Activated T-helper 1 cell treated with Interleukin-2 at 50 U/mL for 16 hours (primary cell): ENCODE measurements at places on chromosomes 4 and X.

GRCh38 chr4:150950657-150951288 is 64.3 kb downstream of the LRBA start:
- no peak for DNase-seq

DNA sequence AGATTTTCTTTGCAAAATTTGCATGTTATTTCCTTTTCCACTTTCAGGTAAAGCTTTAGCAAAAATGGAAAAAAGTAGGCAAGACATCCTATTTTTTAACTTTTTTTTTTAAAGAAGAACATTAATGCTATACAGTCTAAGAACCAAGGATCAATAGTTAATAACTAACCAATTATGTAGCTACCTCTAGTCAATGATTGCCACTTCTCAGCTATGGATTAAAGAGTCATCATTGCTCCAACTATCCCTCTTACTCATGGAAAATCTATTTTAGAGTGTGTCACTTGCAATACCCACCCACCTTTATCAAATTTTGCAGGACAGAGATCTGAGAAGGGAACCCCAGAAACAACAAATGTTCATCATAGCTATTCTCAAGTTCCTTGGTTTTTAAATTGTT is 223.1 kb downstream of the ANK2 start:
- no peak for DNase-seq

- DNase-seq = no peak
Observed at GRCh38 chr4:47475411-47475810, 9.7 kb upstream of the ATP10D start.

GRCh38 chr4:147056940-147057610 is 111.4 kb upstream of the TTC29 start:
- no peak for DNase-seq

- DNase-seq = no peak
Observed at GRCh38 chr4:142743121-142743825, 102.8 kb downstream of the INPP4B start.

- DNase-seq = no peak
Observed at GRCh38 chr4:44071959-44072955, 376.4 kb downstream of the KCTD8 start.

GRCh38 chrX:39667736-39668482 is 429.8 kb downstream of the BCOR start:
- DNase-seq = no peak

DNA sequence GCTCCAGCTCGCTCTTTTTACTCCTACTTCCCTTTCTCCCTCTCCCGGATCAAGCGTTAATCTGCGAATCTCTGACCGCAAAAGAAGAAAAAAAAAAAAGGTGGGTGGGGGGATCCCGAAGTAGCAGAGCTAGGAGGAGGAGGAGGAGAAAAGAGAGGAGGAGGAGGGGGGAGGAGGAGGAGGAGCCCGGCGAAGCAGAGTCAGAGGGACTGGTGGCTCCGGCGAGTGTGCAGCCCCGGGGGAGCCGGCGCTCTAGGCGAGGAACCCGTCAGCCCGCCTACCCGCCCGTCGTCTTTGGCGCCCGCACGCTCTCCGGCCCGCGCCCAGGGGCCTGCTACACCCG is at the start of gene NHSL2:
Gene NHSL2, plus strand, starts transcription at position 203 of the 343 bp plus-strand sequence.
- DNase-seq = no peak

- DNase-seq = no peak
Observed at GRCh38 chr4:139484783-139485311, 30.9 kb downstream of the RAB33B start.

DNA sequence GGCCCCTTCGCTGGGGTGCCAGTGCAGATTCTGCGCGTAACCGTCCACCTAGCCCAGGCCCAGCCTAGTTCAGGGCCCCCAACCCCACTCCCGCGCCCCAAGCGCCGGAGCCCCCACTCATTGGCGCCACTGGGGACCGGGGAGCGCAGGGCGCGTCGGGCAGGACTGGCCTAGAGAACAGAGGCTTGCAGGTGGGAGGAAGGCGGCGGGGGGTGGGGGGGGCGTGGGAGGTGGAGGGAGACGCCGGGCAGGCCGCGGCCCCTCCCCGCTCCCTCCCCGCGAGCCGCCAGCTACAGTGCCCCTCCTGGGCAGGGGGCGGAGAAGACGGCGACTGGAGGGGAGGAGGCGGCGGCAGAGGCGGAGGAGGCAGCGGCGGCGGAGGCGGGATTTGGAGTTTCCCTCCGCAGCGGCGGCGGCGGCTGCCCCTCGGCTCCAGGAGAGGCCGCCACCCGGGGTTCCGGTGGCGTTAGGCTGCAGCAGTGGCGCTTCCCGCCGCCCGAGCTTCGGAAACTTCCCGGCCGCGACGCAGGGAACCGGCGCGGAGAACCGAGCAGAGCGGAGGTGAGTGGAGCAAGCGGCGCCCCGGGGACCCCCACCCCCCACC is 4.8 kb upstream of the DUSP9 start:
- no peak for DNase-seq

- no peak for DNase-seq
Observed at GRCh38 chr4:115973768-115974167, 860.3 kb upstream of the NDST4 start.

GRCh38 chr4:7837597-7838135 is 102.0 kb downstream of the AFAP1 start:
- no peak for DNase-seq

- peak; percentile 22 for DNase-seq
Observed at GRCh38 chrX:119655125-119655524, 37.8 kb downstream of the SEPTIN6 start.

DNA sequence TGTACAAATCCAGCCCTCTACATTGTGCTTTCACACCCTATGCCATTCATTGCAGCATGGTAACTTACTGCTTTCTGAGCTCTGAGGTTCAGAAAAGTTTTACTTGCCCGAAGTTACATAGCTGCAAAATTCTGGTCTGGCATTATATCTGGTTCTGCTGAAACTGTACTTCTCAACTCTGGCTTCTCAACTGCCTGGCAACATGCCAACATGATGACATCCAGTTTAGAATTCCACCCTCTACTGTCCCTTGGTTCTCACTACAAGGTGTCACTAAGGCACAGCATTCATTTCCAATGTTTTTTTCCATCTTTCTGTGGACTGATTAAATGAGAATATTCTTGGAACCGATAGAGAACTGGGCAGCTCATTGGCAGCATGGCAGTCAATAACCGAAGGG is 242.9 kb upstream of the PRPS2 start:
- DNase-seq = no peak

GRCh38 chrX:129581904-129582303 is 41.8 kb downstream of the OCRL start:
- no peak for DNase-seq

DNA sequence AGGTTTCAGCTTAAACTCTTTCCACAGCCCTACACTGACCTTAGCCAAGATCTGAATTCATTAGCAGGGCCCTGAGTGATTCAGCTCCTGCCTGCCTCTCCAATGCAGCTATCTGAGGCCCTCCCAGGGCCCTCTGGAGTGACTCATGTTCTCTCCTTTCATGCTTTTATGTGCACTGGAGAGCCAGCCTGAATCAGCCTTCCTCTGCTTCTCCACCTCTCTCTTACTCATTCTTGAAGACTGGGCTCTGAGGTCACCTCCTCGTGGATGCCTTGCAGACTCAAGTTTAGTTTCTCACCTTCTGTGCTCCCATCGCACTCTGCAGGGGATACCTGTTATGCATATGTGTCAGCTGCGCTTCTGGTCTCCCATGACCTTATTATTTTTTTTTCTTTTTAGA is 3.1 kb upstream of the OCIAD2 start:
- peak; percentile 13 for DNase-seq

DNA sequence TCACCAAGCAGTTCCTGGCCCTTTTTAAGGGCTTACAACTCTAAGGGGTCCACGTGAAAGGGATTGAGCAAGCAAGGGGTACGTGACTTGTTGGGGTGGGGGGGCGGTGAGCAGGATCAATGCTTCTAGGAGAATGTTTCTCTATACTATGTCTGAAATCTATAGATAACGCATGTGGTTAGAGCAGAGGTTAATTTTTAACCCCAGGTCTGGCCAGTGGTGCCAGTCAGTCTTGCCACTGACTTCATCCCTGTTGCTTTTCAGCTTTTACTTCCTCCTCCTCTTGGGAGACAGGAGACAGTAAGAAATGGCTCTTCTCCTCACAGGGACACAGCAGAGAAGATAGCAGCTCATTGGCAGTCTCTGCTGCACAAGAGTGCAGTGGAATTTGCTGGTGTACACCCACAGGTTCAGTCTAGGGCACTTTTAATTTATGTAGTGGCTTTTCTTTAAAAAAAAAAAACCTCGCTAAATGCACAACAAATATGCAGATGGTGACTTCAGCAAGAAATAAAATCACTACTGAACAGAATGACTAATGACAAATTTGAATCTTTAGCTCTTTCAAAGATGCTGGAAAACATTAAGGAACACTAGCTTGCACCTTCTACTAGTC is 190.5 kb downstream of the CCNG2 start:
- no peak for DNase-seq

DNA sequence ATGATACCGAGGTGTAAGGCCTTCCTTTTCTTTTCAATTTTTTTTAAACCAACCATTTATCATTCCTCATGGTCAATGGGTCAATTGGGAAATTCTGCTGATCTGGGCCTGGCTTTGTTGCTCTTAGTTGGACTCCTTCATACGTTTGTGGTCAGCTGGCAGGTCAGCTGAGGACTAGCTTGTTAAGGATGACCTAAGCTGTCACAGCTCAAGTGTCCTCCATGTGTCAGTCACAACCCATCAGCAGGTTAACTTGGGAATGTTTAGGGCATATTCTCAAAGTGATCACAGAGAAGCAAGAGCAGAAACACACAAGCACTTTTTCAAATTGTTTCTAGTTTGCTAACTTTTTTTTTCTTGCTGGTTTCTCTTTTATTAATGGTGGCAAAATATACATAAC is 117.4 kb upstream of the MAB21L2 start:
- DNase-seq = no peak

- no peak for DNase-seq
Observed at GRCh38 chr4:95017305-95018064, 259.7 kb downstream of the BMPR1B start.

GRCh38 chr4:180120068-180120467 is 2123.1 kb upstream of the TENM3 start:
- no peak for DNase-seq
